Glutamatergic neuron (in vitro differentiated cells): ENCODE measurements at places on chromosomes 2 and 18.

GRCh38 chr18:59876310-59876626, 23.5 kb upstream of the PMAIP1 start:
- no peak overlapping the region for H3K4me3 ChIP-seq
- no peaks in the 10 kb centered on the region for H3K4me1 ChIP-seq
- no peak for DNase-seq
- no peaks in the 10 kb centered on the region for H3K27me3 ChIP-seq
- H3K36me3 ChIP-seq, result no peaks in the 10 kb centered on the region

GRCh38 chr18:3046216-3046808, 33.4 kb upstream of the LPIN2 start:
- no peaks in the 10 kb centered on the region for H3K36me3 ChIP-seq
- H3K27me3 ChIP-seq, result peaks cover 5% of the 10 kb centered on the region
- H3K4me3 ChIP-seq, result no peak overlapping the region
- no peak overlapping the region for H3K27ac ChIP-seq

- H3K4me1 ChIP-seq, result peaks cover 13% of the 10 kb centered on the region
- H3K27me3 ChIP-seq, result peaks cover 11% of the 10 kb centered on the region
- peak; percentile 56 for DNase-seq
- H3K4me3 ChIP-seq, result no peak overlapping the region
- no peaks in the 10 kb centered on the region for H3K36me3 ChIP-seq
Observed at GRCh38 chr2:232505856-232506255, 14.3 kb upstream of the PRSS56 start.

DNA sequence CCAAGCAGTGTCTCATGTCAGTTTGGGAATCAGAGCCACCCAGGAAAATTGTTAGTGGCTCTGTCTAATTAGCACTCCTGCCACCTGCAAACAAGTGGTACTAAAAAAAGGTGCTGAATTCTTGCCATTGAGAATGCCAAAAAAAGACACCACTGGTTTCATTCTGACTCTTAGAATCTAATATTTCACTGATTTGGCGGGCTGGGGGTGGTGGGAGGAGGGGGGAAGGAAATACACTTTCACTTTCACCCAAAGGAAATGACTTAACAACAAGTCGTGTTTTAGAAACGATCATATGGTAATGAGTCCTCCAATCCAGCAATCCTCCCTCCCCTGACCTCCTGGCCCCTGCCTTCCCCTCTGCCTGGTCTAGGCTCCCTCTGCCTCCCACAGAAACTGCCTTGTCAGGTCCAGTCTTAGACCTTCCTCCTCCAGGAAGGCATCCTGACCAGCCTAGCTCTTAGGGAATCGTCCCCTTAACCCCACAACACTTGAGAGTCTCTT, 4.4 kb upstream of the KLHL29 start:
- no peak overlapping the region for H3K27ac ChIP-seq
- no peak for DNase-seq
- peaks cover 8% of the 10 kb centered on the region for H3K27me3 ChIP-seq
- H3K4me3 ChIP-seq, result no peak overlapping the region
- H3K36me3 ChIP-seq, result no peaks in the 10 kb centered on the region

DNA sequence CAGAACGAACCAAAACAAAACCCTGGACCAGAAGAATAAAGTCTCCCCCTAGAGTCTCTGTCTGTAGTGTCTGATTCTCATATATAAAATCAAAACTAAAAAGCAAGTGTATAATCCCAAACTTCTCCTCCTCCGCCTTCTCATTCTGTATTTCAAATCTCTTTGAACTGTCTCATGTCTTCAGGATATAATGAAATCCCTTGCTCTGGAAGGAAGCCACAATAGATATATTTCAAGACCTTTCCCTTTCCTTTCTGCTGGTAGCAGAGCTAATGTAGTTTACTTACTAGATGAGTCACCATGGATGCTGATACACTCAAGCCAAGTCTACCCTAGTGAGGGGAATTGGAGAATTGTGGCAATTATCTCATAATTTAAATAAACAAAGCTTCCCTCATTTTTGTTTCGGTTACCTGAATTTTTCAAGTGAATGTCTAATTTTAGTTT, 33.5 kb upstream of the CCDC93 start:
- no peaks in the 10 kb centered on the region for H3K36me3 ChIP-seq
- H3K4me3 ChIP-seq, result no peak overlapping the region
- H3K27ac ChIP-seq, result no peak overlapping the region
- no peak for DNase-seq
- peaks cover 6% of the 10 kb centered on the region for H3K4me1 ChIP-seq

GRCh38 chr2:182616471-182617393, 99.3 kb upstream of the DNAJC10 start:
- H3K27ac ChIP-seq, result no peak overlapping the region
- H3K4me3 ChIP-seq, result no peak overlapping the region
- H3K27me3 ChIP-seq, result no peaks in the 10 kb centered on the region
- no peaks in the 10 kb centered on the region for H3K4me1 ChIP-seq
- no peaks in the 10 kb centered on the region for H3K36me3 ChIP-seq

- no peak for DNase-seq
- peaks cover 9% of the 10 kb centered on the region for H3K4me1 ChIP-seq
- no peak overlapping the region for H3K27ac ChIP-seq
- no peaks in the 10 kb centered on the region for H3K36me3 ChIP-seq
Observed at GRCh38 chr2:29766191-29766590, 155.2 kb downstream of the ALK start.

DNA sequence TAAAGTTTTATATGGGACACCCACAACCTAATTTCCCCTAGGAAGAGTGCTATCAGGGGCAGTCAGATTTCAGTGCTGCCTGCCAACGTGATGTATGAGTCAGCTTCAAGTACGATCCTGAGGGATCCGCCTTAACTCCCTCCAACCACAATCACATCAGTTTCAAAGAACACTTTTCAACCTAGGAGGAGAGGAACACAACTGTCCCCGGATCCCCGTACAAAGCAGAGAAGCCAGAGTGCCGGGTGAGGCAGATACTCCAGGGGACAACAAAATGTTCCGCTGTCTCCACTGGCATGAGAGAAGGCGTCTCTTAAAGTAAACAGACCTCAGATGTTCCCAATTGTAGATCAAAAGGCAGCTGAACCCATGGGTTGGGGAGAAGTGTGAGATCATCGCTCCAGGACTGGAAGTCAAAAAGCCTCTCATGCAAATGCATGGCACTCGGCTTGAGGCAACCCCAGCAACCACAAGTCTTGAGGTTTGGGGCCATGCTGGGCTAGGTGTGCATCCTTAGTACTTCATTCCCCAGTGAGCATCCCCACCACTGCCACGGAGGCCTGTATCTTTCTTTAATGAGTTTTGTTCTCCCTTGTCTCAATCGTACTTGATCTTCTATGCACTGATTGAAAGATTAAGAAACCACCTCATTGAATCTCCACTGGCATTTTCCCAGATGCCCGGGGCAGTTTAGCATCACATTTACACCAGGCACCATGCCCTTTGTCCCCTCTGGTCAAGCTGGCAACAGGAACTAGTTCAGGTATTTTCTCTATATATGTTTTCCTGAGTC, 91.0 kb upstream of the CCBE1 start:
- no peaks in the 10 kb centered on the region for H3K36me3 ChIP-seq
- no peaks in the 10 kb centered on the region for H3K27me3 ChIP-seq
- no peak for DNase-seq
- no peaks in the 10 kb centered on the region for H3K4me1 ChIP-seq
- no peak overlapping the region for H3K27ac ChIP-seq

DNA sequence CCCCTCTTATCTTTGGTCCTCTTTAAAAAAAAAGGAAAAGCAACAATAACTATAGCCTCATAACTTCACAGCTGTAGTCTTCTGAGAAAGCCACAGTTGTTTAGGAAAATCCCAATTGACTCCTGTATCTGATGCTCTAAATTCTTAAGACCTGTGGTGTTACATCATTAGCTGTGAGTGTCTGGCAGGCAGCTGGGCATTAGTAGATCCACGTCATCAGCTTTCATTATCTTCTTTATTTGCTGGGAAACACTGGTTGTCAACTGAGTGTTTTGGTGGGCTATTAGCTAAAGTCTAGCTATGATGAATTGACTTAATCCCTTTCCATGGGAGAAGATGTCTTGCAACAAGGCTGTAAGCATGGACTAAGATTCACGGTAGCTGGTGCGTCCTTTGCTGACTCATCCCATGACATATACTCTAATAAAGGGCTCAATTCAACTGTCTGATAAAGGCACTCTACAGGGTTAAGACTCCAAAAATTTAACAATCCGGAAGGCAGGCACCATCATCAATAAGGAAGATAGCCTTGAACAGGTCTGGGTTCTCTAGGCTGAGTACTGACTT, 517.2 kb downstream of the PLCL1 start:
- no peaks in the 10 kb centered on the region for H3K36me3 ChIP-seq
- no peak overlapping the region for H3K4me3 ChIP-seq
- no peak overlapping the region for H3K27ac ChIP-seq
- no peak for DNase-seq
- no peaks in the 10 kb centered on the region for H3K27me3 ChIP-seq
- H3K4me1 ChIP-seq, result peaks cover 9% of the 10 kb centered on the region

DNA sequence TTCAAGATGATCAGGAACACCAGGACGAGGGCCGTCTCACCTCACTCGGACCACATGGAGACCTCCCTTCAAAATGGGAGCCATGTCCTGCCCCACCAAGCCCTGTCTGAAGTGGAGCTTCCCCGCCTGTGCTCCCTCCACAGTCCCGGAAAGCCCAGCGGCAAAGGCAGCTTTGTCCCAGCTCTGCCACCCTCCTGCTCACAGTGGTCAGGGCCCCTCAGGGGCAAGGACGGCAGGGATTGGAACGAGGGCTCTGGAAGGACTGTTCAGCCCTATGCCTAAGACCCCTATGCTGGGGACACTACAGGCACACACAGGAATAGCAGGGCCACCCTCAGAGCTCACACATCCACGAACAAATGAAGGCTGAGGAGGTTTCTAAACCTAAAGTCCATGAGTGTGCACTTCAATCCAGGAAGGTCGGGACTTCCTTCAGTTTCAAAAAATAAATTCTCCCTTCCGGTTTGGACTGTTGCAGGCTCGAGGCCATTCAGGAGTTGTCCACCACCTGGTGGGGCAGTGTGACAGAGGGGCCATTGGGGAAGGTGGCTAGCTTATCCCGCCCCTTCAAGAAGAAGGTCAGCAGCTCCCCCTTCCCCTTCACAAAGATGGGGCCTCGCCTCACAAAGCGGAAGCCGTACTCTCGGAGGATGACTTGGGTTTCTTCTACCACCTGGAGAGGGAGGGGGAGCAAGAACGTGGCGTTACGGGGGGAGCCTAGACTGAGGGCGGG, 26.4 kb downstream of the CENPO start:
- no peak overlapping the region for H3K4me3 ChIP-seq
- peaks cover 4% of the 10 kb centered on the region for H3K27me3 ChIP-seq
- peaks cover 10% of the 10 kb centered on the region for H3K4me1 ChIP-seq

- DNase-seq, result no peak
- no peak overlapping the region for H3K4me3 ChIP-seq
- H3K36me3 ChIP-seq, result no peaks in the 10 kb centered on the region
Observed at GRCh38 chr2:175156534-175156933, 11.5 kb downstream of the ATF2 start.

GRCh38 chr2:120375251-120376020, 29.5 kb downstream of the INHBB start:
- H3K36me3 ChIP-seq, result no peaks in the 10 kb centered on the region
- no peak overlapping the region for H3K27ac ChIP-seq
- peaks cover 7% of the 10 kb centered on the region for H3K27me3 ChIP-seq

DNA sequence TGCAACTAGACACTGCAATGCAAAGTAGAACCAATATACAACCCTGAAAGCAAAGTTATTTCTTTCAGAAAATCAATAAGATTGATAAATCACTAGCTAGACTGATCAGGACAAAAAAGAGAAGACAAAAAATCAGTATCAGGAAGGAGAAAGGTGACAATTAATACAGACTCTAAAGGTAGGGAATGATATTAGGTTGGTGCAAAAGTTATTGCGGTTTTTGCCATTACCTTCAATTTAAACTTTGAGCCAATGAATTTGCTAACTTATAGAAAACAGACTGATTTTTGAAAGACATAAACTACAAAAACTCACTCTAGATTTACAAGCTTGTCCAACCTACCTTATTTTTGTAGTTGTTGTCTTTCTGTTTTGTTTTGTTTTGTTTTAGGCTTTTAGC, 30.5 kb upstream of the MRPS9 start:
- H3K27ac ChIP-seq, result no peak overlapping the region
- no peaks in the 10 kb centered on the region for H3K4me1 ChIP-seq
- H3K27me3 ChIP-seq, result no peaks in the 10 kb centered on the region
- H3K36me3 ChIP-seq, result no peaks in the 10 kb centered on the region
- no peak for DNase-seq
- no peak overlapping the region for H3K4me3 ChIP-seq

- H3K27ac ChIP-seq, result no peak overlapping the region
- H3K4me1 ChIP-seq, result peaks cover 18% of the 10 kb centered on the region
- H3K36me3 ChIP-seq, result no peaks in the 10 kb centered on the region
Observed at GRCh38 chr18:45521136-45521535, 94.1 kb upstream of the SLC14A2 start.

- H3K36me3 ChIP-seq, result no peaks in the 10 kb centered on the region
- peaks cover 13% of the 10 kb centered on the region for H3K4me1 ChIP-seq
- H3K27me3 ChIP-seq, result peaks cover 2% of the 10 kb centered on the region
Observed at GRCh38 chr2:232276733-232277313, 101.7 kb upstream of the ALPP start.

- no peak overlapping the region for H3K27ac ChIP-seq
- DNase-seq, result peak; percentile 84
- no peaks in the 10 kb centered on the region for H3K36me3 ChIP-seq
- H3K4me3 ChIP-seq, result no peak overlapping the region
- peaks cover 11% of the 10 kb centered on the region for H3K27me3 ChIP-seq
Observed at GRCh38 chr2:217886720-217887309, 116.0 kb downstream of the TNS1 start.

GRCh38 chr2:223451-223850, 40.4 kb downstream of the SH3YL1 start:
- H3K36me3 ChIP-seq, result no peaks in the 10 kb centered on the region
- DNase-seq, result no peak
- H3K4me3 ChIP-seq, result no peak overlapping the region
- H3K27me3 ChIP-seq, result no peaks in the 10 kb centered on the region

DNA sequence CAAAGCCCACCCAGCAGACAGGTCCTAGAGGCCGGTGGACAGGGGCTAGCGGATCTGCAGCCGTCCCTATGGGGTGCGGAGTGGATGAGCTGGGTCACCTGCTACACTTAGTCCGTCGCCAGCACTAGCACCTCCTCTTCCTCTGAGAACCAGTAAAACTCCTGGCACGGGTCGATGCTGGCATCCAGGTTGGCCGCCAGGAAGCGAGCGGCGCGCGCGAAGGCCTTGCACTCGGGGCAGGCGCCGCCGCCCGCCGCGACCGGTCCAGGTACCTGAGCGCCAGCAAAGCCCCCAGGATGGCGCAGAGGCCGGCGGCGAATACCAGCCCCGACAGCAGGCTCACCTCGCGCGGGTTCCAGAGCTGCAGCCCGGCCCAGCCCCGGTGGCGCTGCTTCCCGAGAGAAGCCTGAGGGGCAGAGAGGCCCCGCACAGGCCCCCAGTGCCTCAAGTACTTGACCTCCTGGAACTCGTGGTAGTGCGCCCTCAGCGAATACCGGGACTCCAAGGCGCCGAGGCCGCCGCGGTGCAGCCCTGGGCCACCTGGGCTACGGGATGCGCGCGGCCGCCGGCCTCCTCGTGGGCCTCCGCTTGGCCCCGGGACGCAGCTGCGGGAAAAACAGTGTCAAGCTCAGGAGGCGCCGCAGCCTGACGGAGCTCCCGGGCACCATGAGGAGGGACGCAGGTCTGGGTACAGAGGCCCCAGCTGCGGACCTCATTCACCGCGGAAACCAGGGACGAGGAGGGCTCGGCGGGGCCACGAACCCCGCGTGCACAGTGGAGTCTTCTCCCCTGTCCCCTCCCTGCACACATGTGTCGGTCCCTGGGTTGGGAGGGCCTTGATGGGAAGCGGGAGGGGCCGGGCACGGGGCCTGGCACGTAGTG, 27.5 kb upstream of the ALPP start:
- no peak overlapping the region for H3K4me3 ChIP-seq
- no peaks in the 10 kb centered on the region for H3K4me1 ChIP-seq
- H3K36me3 ChIP-seq, result no peaks in the 10 kb centered on the region
- H3K27ac ChIP-seq, result no peak overlapping the region

GRCh38 chr2:98378901-98379300, 32.6 kb downstream of the CNGA3 start:
- H3K4me1 ChIP-seq, result peaks cover 14% of the 10 kb centered on the region
- peaks cover 5% of the 10 kb centered on the region for H3K27me3 ChIP-seq
- H3K4me3 ChIP-seq, result no peak overlapping the region
- no peak for DNase-seq
